ENCODE measurements at places on chromosomes 3 and 15.

DNA sequence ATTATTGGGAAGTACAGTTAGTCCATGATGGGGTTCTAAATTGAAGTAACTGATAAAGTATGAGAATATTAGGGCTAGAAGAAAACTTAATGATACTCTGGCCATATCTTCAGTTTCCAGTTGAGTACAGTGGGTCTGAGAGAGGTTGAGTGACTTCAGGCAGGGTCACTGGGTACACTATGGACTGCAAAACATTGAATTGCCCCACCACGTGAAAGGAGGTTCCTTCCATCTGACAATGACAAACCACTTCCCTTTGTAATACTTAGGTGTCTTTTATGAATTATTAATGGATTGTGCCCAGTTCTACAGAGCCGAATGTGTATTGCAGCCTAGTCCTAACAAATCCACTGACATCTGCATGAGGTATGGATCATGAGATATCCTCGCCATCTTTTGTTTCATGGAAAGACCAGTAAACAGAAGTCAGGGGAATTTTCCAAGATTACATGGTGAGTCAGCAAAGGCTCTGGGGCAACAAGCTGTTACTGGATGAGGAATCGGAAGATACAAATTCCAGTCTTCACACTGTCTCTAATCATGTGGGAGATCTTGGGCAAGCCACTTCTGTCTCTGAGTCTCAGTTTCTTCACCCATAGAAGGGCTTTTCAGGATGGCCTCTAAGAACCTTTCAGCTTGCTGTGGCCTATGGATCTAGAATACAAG is 66.5 kb upstream of the BCL6 start:
- DNase-seq = peak; percentile 44

GRCh38 chr3:157063926-157064325 is 96.0 kb downstream of the CCNL1 start:
- no peak for DNase-seq

DNA sequence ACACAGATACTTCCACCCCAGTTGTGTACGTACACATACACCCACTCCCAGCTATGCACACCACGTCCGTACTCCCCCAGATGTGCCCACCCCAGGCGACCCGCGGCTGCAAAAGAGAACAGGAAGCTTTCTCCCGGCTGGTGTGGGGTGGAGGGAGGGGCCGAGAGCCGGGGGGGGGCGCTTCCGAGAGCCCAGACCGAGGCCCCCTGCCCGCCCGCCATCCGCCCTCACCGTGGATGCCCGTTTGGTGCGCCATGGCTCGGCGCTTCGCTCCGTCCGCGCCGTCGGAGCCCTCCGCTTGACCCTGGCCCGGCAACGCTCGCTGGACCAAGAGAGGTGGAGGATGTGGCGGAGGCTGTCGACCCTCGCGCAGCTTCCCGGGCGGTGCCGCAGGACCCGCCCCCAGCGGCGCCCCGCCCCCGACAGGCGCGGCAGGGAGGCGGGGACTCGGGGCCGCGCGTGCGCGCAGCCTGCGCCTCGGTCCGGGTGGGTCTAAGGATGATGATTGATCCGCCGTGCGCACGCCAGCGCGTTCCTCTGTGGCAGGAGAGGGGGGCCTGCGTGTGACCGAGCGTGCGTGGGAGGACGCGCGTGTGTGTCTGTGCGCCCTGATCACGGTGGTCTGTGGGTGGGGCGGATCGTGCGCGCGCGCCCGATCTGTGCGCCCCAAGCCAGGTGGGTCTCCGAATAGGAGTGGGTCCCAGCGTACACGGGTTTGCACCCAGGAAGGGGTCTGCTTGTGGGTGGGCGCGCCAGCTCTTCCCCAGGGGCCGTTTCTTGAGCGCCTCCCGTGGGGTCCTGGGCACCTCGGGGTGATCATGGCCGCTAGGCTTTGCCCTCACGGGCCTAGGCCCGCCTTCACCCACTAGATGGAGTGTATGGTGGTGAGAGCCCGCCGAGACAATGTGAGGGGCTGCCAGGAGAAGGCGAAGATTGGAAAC is at the start of gene TWF2:
Gene TWF2 (minus strand): TSS at position 398 of the 941 bp plus-strand sequence. CDS start 142 bp downstream, at position 256.
- peak; percentile 59 for DNase-seq

DNA sequence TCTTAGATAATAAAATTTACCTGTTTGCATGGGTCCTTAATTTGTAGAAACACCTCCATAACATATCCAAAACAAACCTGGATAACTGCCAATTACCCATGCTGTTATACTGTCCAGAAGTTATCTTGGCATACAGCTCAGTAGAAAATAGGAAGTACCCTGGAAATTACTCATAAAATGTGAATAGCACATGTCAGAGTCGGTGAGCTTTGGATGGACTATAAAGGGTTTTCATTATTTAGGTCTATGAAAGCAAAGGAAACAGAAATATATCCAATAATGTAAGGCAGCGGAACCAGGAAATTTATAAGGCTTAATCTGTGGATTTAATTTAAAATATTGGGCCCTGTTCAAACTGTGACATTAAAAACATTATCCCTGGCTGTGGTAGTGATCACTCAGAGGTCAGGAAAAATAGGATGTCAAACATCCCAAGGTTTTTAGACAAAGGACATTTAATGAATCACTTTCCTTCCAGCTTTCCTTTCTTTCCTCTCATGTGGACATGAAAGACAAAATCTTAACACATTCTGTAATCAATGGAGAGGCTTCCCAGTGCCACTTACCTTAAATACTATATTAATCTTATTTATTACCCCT is 459.0 kb upstream of the DPH6 start:
- DNase-seq = no peak

GRCh38 chr15:89205991-89206585 is 15.3 kb downstream of the RLBP1 start:
- DNase-seq = no peak

DNA sequence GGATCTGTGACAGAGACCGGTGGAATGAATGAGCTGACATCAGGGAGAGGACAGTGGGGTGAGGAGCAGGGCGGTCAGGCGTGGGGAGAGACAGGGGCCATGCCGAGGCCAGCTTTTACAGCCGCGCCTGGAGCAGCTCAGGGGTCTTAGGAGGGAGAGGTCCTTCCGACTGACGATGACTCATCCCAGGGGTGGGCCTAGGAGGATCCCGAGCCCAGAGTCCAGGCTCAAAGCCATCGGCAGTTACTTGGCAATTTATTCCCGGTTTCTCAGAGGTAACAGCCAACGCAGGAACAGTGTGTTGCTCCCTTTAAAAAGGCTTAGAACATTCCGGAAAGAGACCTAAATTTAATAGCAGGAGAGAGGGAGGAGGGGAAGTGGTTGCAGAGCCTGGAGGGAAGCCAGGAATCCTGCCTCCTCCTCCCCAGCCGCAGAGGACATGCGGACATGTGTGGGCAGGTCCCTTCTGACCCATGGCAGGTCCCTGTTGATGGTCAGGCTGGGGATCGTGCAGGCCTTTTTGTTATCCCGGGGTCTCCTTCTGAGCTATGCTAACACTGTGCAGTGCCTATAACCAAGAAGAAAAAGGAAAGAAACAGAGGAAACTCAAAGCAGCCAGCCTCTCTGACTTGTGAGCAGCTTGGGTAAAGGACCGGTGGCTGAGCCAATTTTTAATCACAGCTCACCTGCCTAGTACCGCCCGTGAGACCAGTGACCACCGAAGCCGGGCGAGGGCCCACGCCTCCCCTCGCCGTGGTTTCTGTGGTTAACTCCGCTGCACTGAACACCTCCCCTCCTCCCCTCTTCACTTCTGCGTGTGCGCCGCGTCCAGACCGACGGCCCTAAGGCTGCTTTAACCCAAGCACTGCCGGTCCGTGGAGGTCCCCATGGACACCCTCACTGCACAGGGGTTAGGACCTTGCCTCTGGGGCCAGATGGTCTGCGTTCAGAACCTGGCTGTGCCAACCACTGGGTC is 392.4 kb upstream of the PROK2 start:
- DNase-seq = peak; percentile 11

DNA sequence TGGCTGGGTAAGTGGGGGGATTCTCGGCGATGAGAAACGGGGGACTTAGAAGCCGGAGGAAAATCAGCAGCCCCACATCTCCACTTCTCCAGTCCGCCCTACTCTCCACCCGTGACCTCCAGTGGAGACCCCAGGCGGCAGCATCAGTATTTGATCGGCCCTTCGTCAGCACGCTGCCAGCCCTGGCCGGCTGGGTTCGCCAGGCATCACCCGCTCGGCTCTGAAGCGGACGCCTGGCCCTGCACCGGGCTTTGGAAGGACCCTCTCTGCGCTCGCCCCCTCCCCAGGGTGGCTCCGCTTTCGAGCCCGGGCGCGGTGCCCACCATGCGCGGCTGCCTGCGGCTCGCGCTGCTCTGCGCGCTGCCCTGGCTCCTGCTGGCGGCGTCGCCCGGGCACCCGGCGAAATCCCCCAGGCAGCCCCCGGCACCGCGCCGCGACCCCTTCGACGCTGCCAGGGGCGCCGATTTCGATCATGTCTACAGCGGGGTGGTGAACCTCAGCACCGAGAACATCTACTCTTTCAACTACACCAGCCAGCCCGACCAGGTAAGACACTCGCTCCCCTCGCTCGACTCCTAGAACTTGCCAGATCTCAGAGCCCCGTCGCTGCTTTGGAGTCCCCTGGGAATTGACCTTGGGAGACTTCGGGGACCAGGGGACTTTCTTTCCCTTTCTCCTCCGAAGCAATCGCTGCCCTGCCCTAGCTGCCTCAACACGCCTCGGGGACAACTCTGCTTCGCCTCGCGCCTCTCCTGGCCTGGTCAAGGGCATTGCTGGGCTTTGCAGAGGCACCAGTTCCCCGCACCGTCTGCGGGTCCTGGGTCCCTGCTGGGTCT is 561 bp downstream of the SIDT1 start:
- peak; percentile 43 for DNase-seq

DNA sequence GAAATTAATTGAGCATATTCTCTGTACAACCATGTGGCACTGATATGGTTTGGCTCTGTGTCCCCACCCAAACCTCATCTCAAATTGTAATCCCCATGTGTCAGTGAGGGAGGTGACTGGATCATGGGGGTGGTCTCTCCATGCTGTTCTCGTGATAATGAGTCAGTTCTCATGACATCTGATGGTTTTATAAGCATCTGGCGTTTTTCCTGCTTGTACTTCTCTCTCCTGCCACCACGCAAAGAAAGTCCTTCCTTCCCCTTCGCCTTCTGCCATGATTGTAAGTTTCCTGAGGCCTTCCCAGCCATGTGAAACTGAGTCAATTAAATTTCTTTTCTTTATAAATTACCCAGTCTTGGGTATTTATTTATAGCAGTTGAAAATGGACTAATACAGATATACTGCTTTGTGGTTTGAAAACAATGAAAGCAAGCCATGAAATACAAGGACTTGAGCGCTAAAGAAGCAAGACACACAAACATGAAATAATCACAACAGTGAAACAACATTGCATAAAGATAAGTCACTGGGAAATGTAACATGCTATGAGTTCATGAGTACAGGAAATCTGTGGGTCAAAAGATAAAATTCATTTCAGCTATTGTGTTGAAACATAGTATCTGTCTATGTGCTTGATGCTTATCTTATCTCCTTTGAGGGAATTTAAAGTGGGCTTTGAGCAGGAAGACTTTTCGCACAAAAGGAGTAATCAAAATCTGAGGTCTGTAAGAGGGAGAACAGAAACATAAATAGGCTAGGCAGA is 288.7 kb downstream of the GBE1 start:
- no peak for DNase-seq

GRCh38 chr3:171970301-171970788 is 69.0 kb upstream of the FNDC3B start:
- no peak for DNase-seq

DNA sequence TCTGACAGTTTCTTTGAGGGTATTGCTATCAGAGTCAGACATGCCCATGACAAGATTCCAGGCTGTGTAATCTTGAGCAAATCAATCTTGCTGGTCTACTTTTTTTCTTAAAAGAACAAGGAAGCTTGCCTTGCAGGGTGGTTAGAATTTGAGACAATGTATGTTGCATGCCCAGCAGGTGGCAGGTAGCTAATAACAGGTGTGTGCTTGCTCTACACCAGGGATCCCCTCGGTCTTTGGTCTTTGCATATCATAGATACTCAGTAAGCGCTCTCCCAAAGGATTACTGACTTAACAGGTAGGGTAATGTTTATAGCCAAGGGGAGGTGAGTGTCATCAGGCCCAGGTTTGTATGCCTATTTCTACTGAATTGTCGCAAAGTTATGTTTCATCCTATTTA is 37.3 kb downstream of the CACNA1D start:
- peak; percentile 27 for DNase-seq

DNA sequence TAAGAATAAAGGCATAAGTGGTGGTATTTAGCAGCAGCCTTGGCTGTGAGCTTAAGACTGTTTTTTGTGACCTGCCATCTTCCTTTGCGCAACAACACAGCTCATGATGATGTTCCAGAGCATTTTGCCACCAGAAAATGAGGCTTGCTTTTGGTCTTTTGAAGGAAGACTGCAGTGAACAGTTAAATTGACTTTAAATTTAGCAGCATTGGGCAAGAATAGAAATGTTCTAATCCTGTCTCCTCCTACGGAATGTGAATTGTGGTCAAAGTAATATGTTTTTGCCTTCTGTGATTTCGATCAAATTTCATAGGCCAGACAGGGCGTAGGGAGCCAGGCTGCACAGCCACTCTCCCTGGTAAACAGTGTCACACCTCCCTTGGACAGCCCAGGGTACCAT is 460.7 kb upstream of the RASGRP1 start:
- no peak for DNase-seq

GRCh38 chr3:120608506-120608905 is 12.4 kb downstream of the NDUFB4 start:
- no peak for DNase-seq

- DNase-seq = peak; percentile 63
Observed at GRCh38 chr3:171230865-171231264, 204.3 kb upstream of the SLC2A2 start.

DNA sequence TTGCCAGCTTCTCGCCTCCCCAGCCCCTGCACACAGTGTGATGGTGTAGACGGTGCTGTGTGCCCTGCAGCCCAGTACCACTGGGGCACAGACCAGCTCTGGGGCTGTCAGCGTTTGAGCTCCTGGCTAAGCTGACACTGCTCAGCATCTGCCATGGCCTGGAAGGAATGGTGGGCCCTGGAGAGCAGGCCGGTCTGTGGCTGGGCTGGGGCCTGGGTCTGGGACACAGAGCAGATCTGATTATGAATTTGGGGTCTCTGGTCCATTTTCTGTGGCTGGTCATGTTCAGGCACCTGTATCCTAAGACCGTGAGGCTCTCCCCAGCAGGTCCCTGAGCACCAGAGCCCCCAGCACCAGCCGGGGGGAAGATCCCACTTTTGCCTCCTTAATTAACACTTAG is 34.7 kb downstream of the HCN4 start:
- DNase-seq = no peak

- no peak for DNase-seq
Observed at GRCh38 chr3:53789459-53789858, 56.8 kb downstream of the CHDH start.

GRCh38 chr3:108599677-108600409 is 10.3 kb downstream of the DZIP3 start:
- DNase-seq = no peak

DNA sequence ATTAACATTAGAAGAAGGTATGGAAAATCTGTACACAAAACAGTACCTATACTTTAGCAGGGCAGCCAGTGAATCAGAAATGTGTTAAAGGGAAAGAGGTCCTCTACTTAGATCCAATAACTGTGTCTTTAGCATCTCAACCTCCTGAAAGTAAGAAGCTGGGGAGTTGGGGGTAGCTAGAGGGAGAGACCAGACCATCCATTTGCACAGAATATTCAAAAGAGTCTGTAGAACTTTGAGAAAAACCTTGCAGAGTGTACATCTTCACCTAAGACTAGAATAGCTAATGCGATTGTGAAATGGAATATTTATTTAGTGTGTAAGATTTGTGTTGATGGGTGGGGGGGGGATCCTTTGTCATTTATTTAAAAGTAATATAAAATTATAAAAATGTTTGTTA is 124.8 kb downstream of the RBPMS2 start:
- no peak for DNase-seq

- no peak for DNase-seq
Observed at GRCh38 chr3:185115371-185115770, 37.5 kb downstream of the C3orf70 start.

Data from T47D (cell line).